ENCODE measurements at places on chromosomes 12 and 14.

- DNase-seq: no peak
These were observed 114.4 kb downstream of the SCN8A start for GRCh38 chr12:51705450-51705849.

DNA sequence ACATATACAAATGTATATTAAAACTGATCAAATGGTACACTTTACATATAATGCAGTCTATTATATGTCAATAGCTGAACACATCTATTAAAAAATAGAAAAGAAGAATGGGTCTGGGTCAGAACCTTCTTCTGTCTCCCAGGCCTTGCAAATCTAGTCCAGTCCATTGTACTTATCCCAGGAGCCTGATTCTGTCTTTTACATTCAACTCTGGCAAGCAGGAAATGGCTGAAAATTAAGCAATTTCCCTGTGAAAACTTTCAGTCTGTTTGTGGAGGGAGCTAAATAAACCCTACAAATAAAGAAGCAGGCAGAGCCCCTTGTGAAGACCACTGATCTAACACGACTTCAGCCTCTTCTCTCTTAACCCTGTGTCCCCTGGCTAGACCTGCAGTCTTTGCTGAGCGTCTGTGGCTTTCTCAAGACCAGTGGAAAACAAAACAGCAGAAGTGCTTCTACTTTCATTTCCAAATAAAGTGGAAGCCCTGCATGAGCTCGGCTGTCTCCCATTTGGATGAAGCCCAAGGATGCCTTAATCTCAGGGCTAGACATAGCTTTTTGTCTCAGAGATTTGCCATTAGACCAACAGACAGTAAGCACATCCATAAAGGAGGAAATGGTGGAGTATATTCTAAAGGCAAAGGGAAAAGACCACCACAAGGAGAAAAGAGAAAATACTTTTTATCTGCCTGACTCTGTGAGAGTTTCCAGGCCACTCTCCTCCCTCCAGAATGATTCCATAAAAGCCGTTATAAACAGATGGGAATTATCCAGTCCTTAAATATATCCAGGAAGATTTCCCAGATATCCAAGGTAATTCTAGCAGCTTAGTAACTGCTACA, 48.2 kb downstream of the CRACR2A start:
- DNase-seq: no peak

- no peak for DNase-seq
These were observed 11.1 kb upstream of the TMPO start for GRCh38 chr12:98504368-98504617.

GRCh38 chr12:128609861-128610260, 213.9 kb downstream of the SLC15A4 start:
- no peak for DNase-seq

DNA sequence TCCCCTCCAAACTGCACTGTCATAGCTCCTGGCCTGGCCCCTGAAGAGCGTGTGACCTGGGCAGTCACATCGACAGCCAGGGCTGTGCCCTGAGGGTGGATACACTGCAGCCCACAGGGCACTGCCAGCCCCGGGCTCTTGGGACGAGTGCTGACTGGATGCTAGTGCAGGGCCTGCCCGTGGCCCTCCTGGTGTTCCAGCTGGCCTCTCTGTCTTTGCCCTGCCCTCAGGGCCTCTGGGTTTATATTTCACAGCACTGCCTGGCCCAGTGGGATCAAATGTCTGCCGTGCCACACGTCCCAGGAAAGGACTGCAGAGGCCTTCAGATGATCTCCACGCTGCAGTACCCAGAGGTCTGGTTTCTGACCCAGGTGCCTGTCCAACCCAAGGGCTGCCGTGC, 10.1 kb upstream of the CCDC197 start:
- DNase-seq: no peak

- no peak for DNase-seq
These were observed 406.6 kb upstream of the SYT1 start for GRCh38 chr12:78457938-78458337.

DNA sequence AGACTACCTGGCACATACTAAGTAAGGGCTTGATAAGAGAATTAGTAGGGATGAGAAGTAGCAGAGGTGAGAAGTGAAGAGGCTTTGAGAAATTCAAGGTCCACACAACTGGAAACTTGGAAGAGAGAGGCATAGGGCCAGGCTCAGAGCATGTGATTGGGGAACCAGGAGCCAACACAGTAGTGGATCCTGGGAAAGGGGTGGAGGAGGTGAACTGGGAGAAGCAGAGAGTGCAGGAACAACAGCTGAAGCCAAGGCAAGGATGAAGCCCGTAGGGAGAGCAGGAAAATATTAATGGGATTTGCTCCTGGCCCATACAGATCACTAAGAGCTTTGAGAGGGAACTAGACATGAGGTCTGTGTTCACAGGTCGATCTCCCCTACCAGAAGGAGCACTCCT, 1.4 kb upstream of the ITGB7 start:
- DNase-seq: no peak

DNA sequence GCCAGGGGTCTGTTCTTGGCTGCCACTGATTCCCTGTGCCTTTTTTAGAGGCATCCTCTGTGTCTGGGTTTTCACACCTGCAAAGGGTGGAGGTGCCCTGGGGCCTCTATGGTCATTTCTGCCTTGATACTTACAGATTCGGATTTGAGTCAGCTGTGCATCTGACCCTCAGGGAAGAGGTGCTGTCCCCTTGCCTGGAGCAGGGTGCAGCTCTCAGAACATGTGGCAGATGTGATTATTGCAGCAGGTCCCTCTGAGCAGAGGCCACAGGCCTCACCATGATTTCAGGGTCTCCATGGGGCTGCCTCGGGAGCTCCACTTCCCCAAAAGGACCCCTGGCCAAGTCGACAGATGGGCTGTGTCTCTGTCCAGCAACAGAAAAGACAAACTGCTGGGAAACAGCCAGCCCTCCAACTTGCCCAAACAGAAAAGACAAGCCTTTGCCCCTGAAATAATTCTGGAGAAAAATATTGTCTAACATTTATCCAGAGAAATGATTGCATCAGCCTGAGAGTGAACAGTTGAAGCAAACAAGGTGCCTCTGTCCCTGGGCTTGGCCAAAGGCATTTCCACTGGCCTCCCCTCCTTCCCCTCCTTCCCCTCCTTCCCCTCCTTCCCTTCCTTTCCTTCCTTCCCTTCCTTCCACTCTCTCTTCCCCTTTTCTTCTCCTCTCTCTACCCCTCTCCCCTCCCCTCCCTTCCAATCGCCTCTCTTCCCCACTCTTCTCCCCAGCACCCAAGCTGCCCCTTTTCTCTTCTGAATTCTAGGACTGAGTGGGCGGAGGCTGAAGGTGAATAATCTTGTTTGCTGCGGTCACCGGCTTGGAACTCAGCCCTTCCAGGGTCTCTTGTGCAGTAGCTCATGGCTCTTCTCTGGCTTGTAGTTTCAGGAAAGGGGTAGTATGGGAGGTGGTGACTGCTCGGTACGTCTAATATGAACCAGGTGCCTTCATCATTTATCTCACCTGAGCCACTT, 676 bp downstream of the SERPINA3 start:
- no peak for DNase-seq

- no peak for DNase-seq
These were observed 100.0 kb downstream of the PRKCH start for GRCh38 chr14:61421212-61421923.

- DNase-seq: no peak
These were observed 64.9 kb upstream of the OTX2 start for GRCh38 chr14:56875104-56875675.

- DNase-seq: no peak
These were observed 810 bp downstream of the MARCHF9 start for GRCh38 chr12:57755454-57756372.

GRCh38 chr12:110931315-110931728, 10.9 kb upstream of the MYL2 start:
- no peak for DNase-seq

- DNase-seq: no peak
These were observed 82.4 kb downstream of the IPO8 start for GRCh38 chr12:30613119-30613830.

GRCh38 chr12:88453323-88453722, 126.9 kb downstream of the KITLG start:
- no peak for DNase-seq

DNA sequence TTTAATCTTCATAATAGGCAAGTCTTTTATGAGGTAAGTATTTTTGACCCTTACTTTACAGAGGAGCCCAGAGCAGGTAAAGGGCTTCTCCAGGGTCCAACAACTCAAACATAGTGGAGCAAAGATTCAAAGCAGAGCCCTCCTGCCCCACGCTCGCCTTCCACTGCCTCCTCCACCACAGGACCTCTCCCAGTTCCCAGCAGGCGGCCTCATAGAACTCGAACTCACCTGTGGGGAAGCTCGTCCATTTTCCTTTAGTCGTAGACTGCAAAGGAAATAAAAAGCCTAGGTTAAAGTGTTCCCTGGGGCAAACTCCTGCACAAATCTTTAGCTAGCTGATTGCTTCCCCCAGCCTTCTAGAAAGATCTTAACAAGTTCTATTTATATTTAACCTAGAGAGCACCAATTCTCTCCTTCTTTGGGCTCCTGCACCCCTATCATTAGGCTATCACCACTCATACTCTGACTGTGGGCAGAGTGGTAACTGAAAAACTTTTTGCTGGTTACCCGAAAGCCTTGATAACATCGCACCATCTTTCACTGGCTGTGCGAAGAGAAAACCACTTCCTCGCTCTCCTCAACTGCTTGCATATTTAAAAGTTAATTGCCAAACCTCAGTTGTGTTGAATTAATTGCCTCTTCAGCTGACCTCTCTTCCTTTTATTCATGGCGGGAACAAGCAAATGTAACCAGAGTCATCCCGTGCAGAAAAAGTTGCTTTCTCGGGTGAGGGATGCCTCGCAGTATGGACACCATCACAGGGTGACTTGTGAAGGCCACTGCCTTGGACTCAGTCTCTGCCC, 299.6 kb downstream of the DPF3 start:
- DNase-seq: peak; percentile 11

DNA sequence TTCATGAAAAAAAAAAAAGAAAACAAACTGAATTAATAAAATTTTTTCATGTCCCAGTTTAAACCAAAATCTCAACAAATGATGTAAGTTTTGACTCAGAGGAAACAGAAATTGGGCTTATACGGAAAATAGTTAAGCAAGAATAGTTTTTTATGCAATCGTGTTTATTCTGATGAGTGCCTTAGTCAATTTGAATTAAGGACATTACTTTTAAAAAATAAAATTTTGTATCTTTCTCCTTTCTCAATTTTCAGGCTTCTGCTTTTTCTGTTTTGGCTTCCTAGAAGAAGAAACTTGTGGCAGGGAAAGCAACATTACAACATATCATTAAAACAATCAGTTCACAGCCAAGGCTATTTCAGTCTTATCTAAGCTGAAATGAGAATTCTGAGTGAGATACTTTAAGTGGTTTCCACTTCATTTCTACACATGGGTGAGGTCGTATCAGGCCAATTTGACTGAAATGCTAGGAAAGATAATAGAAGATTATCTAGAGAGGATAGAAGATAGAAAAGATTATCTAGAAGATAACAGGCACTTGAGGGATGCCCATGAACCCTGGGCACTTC, 52.4 kb downstream of the BCL2L14 start:
- no peak for DNase-seq

GRCh38 chr12:100499416-100499815, 25.8 kb downstream of the NR1H4 start:
- no peak for DNase-seq

DNA sequence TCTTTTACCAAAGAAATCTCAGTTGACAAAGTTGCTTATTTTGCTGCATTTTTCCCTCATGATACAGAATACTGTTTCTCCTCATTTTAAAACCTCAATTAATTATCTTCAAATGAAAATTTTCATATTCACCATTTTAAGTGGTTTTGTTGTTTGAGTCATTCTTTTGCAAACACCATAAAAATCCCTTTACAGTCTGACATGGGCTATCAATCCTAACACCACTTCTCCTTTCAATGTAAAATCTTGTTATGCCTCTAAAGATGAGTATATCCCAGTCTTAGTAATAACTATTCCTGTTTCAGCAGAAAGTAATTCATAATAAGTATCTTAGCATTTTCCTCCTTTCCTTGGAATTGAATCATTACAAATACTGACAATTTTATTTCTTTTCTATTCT, 192.2 kb downstream of the SYT1 start:
- DNase-seq: no peak

DNA sequence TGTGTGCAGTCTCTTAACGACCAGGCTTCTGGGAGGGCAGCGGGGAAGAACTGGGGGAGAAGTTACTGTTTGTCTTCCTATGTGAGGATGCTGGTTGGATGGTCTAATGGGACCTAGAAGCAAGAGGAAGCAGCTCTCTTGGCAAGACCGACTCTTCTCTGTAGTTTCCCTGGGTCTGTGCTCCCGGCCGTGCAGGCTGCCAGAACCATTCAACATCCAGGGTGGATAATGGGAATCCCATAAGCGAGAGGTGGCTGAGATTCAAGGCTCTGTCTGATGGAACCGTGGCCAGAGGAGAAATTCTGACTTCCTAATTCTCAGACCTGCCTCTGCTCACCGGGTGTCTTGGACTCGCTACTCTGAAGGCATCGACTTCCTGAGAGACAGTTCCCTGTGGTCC, 561.0 kb upstream of the TBX3 start:
- DNase-seq: no peak

DNA sequence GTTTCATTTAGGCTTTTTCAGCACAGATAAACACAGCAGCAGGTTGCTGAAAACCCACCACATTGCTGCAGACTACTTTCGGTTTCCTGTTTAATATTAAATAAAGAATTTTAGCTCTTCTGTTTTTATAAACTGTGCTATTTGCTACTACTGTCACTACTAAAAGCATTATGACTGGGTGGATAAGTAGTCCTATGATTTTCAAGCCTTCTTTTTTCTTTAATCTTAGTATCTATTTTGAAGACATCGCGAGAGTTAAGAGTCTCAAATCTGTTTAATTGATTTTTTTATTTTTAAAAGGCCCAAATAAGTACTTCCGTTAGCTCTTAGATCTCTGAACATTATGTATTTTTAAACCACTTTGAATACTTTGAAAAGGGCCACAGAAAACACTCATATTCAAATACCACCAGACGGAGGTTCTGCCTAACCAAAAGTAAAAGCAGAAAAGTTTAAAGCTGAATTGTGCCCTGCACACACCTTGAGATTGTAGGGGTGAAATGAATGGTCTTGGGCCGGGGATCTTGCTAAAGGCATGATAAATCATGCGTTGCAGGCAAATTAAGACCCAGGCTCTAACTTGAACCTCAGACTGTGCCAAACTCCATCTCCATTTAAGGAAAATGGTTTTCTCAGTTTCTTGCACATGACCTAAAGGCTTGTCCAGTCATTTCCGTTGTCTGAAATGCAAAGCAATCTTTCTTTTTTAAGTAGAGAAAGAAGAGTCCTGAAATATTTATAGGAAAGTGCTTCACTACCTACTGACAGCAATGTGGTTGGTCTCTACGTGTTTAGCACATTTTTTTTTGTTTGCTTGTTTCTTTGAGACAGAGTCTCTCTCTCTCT, 13.6 kb upstream of the FOXN3 start:
- no peak for DNase-seq

GRCh38 chr12:100529756-100530350, 43.6 kb upstream of the GAS2L3 start:
- no peak for DNase-seq

All from stimulated activated CD8-positive, alpha-beta memory T cell treated with anti-CD3 and anti-CD28 coated beads, Interleukin-7, amount 100 ng/mL, for 1 hour (primary cell).